ENCODE measurements at places on chromosomes 5 and 9. TPM values are rescaled to one million over a fixed set of nuclear protein-coding genes. Genes with fewer than 3 reads are reported as not detected.

The SLC36A3 gene
- total RNA-seq, result not detected

The PCDHGA8 gene
- total RNA-seq, result 0.54 TPM

The SLC6A3 gene
- total RNA-seq, result 1.4 TPM

The FBP1 gene
- 0.80 TPM for total RNA-seq

The TMEFF1 gene
- 0.29 TPM for total RNA-seq

The OBP2A gene
- not detected for total RNA-seq

The FOXD1 gene
- 0.10 TPM for total RNA-seq

The CDH18 gene
- not detected for total RNA-seq

The N4BP3 gene
- 17.4 TPM for total RNA-seq

The UTP15 gene
- 35.7 TPM for total RNA-seq

The APC gene
- 41.7 TPM for total RNA-seq

The LPAR1 gene
- not detected for total RNA-seq

- H3K4me1 ChIP-seq, result no peaks in the 10 kb centered on the region
- DNase-seq, result no peak
- no peaks in the 10 kb centered on the region for H3K27me3 ChIP-seq
- no peak overlapping the region for H3K4me3 ChIP-seq
- H3K27ac ChIP-seq, result no peak overlapping the region
- no peaks in the 10 kb centered on the region for H3K36me3 ChIP-seq
Measured at GRCh38 chr9:16571127-16571802, 299.2 kb downstream of the BNC2 start.

- no peaks in the 10 kb centered on the region for H3K27me3 ChIP-seq
- no peak for DNase-seq
- no peaks in the 10 kb centered on the region for H3K4me1 ChIP-seq
- no peaks in the 10 kb centered on the region for H3K36me3 ChIP-seq
- H3K4me3 ChIP-seq, result no peak overlapping the region
Measured at GRCh38 chr9:18721267-18721994, 247.5 kb downstream of the ADAMTSL1 start.

DNA sequence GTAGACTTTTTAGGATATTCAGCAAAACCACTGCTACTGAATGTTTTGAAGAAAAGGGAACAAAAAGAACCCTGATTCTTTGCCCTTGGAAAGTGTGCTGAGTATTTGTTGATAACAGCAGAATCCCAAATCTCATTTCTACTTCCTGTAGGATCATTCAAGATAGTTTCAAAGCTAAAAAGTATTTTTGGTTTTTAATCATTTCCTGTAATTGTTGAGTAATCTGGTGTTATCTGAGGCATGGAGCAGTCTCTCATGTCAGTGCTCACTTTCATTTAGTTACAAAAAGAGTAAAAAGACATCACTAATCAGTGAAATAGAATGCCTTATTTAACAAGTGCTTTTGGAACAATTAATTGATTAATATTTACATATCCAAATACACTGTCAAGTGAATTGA, 56.1 kb downstream of the ITGA2 start:
- H3K4me3 ChIP-seq, result no peak overlapping the region
- H3K36me3 ChIP-seq, result no peaks in the 10 kb centered on the region
- H3K4me1 ChIP-seq, result peaks cover 4% of the 10 kb centered on the region
- H3K27me3 ChIP-seq, result peaks cover 4% of the 10 kb centered on the region
- no peak for DNase-seq

DNA sequence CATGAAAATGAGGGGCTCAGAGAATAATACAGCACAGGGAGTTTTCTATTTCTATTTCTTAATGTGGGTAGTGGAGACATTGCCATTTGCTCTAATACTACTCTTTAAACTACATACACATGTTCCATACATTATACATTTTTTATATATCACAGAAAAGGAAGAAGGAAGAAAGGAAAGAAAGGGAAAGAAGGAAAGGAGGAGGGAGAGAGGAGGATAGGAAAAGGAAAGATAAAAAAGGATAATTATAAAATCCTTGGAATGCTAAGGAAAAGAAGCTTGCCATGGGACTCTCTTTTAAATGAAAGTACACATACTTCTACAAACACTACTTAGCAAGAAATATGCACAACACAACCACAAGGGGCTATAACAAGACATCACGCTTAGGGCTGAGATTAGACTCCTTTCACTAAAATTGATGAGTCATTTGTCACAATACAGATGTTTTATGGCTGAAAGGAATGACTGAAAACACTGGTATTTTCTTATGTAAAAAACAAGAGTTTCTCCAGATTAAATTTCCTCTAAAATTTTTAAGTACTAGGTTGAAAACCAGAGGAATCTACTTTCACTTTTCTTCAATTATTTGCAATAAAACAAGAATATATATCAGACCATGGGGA, 219.8 kb downstream of the ARL15 start:
- H3K27me3 ChIP-seq, result no peaks in the 10 kb centered on the region
- H3K4me1 ChIP-seq, result peaks cover 12% of the 10 kb centered on the region
- DNase-seq, result no peak

- H3K4me1 ChIP-seq, result no peaks in the 10 kb centered on the region
- peaks cover 31% of the 10 kb centered on the region for H3K27me3 ChIP-seq
Measured at GRCh38 chr5:154097031-154097430, 58.3 kb downstream of the MFAP3 start.

- peak overlapping the region; percentile 20 for H3K4me3 ChIP-seq
- H3K4me1 ChIP-seq, result peaks cover 37% of the 10 kb centered on the region
- H3K27me3 ChIP-seq, result no peaks in the 10 kb centered on the region
- no peak for DNase-seq
- no peaks in the 10 kb centered on the region for H3K36me3 ChIP-seq
Measured at GRCh38 chr9:91162311-91162710, 199.4 kb downstream of the AUH start.

- peaks cover 19% of the 10 kb centered on the region for H3K4me1 ChIP-seq
- H3K27ac ChIP-seq, result no peak overlapping the region
- no peak for DNase-seq
- H3K27me3 ChIP-seq, result peaks cover 51% of the 10 kb centered on the region
- no peaks in the 10 kb centered on the region for H3K36me3 ChIP-seq
Measured at GRCh38 chr5:72109625-72110024, 2.4 kb downstream of the MAP1B start.

GRCh38 chr5:51487952-51488351, 104.7 kb downstream of the ISL1 start:
- no peaks in the 10 kb centered on the region for H3K36me3 ChIP-seq
- H3K4me3 ChIP-seq, result no peak overlapping the region
- H3K4me1 ChIP-seq, result no peaks in the 10 kb centered on the region
- no peak for DNase-seq
- H3K27ac ChIP-seq, result no peak overlapping the region

GRCh38 chr9:100554935-100555401, 22.9 kb upstream of the CAVIN4 start:
- no peak overlapping the region for H3K4me3 ChIP-seq
- no peak overlapping the region for H3K27ac ChIP-seq
- no peak for DNase-seq
- H3K27me3 ChIP-seq, result no peaks in the 10 kb centered on the region

DNA sequence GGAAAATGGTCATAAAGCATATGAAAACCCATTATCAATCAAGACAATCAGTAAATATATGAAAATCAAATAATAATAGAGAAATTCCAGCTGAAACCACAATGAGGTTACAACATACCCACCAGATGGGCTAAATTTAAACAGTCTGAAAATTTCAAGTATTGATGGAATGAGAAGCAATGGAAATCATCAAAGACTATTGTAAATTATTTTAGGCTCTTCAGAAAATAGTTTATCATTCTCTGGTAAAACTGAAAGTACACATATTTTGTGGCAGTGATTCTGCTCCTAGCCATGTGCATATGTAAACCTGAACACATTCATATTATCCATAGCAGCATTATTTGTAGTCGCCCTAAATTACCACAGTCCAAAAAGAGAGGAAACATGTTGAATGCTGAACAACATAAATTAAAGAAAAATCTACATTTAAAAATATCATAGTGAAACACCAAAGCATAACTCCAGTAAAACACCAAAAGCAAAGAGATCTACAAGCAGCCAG, 215.3 kb downstream of the PRELID2 start:
- DNase-seq, result no peak
- no peaks in the 10 kb centered on the region for H3K4me1 ChIP-seq
- no peak overlapping the region for H3K4me3 ChIP-seq
- no peaks in the 10 kb centered on the region for H3K27me3 ChIP-seq

DNA sequence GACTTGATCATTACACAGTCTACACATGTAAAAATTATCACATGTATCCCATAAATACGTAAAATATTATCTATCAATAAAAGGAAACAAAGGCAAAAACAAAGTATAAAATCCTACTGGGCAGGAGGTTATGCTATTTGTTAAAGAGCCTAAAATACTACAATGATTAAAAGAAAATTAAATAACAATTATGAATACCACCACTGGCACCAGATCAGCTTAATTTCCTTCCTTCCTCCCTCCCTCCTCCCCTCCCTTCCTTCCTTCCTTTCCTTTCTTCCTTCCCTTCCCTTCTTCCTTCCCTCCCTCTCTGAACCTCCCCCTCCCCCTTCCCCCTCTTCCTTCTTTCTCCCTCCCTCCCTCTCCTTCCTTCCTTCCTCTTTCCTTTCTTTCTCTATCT, 127.3 kb downstream of the HOMER1 start:
- peaks cover 19% of the 10 kb centered on the region for H3K36me3 ChIP-seq
- no peak for DNase-seq
- H3K4me1 ChIP-seq, result no peaks in the 10 kb centered on the region
- H3K27ac ChIP-seq, result no peak overlapping the region
- H3K27me3 ChIP-seq, result no peaks in the 10 kb centered on the region

GRCh38 chr9:132762896-132763295, 92.6 kb downstream of the GTF3C4 start:
- DNase-seq, result no peak
- no peaks in the 10 kb centered on the region for H3K36me3 ChIP-seq
- no peak overlapping the region for H3K4me3 ChIP-seq
- H3K4me1 ChIP-seq, result no peaks in the 10 kb centered on the region

- no peaks in the 10 kb centered on the region for H3K27me3 ChIP-seq
- DNase-seq, result no peak
- H3K36me3 ChIP-seq, result no peaks in the 10 kb centered on the region
Measured at GRCh38 chr5:179118338-179118737, 58.2 kb downstream of the ZNF354C start.

DNA sequence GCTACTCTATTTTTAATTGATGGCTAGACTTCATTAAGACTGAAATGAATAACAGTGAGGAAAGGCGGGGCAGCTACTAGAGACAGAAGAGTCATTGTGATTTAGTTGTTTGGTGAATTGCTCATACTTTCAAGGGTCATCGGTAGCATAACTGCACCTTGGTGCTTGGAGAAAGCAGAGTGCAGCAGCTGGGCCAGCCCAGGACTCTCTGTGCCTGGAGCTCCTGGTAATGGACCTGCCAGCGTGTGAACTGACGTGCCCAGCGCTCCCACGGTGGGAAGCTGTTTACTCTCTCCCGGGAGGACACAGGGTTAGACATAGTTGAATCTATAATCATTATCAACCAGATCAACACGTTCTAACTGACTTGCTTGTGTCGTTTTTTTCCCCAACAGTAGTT, 42.9 kb downstream of the LURAP1L start:
- no peak overlapping the region for H3K27ac ChIP-seq
- H3K36me3 ChIP-seq, result no peaks in the 10 kb centered on the region
- DNase-seq, result no peak
- no peaks in the 10 kb centered on the region for H3K27me3 ChIP-seq

GRCh38 chr9:91655215-91655614, 231.6 kb upstream of the NFIL3 start:
- H3K4me3 ChIP-seq, result no peak overlapping the region
- no peaks in the 10 kb centered on the region for H3K4me1 ChIP-seq
- no peak for DNase-seq
- no peak overlapping the region for H3K27ac ChIP-seq
- H3K27me3 ChIP-seq, result peaks cover 8% of the 10 kb centered on the region

GRCh38 chr5:89200899-89201298, 317.9 kb upstream of the MEF2C start:
- no peak for DNase-seq
- H3K4me3 ChIP-seq, result no peak overlapping the region
- no peaks in the 10 kb centered on the region for H3K27me3 ChIP-seq
- no peak overlapping the region for H3K27ac ChIP-seq
- H3K36me3 ChIP-seq, result peaks cover 14% of the 10 kb centered on the region
